ENCODE measurements at places on chromosomes 1 and 21.
A peak's percentile ranks its signal among the peaks of the same experiment; 100 is the strongest.

DNA sequence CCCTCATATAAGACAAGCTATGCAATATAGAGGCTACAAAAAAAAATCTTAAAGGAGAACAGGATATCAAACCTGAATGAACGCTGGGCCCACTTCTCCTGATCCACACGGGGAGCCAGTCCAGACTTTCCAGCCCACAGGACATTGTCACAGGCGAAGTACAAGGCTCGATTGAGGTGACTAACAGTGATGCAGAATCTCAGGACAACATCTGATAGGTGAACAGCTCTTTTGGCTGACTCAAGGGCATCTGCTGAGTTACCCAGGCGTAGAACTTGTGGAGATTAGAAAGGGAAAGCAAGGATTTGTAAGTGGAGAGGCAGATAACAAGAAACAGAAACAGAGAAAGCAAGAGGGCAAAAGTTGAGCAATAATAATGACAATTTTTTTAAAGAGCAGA is 1.8 kb downstream of the PEX11B start:
- no peak for DNase-seq

- no peak for DNase-seq
These were observed 5.8 kb downstream of the WNT3A start for GRCh38 chr1:228012555-228012954.

DNA sequence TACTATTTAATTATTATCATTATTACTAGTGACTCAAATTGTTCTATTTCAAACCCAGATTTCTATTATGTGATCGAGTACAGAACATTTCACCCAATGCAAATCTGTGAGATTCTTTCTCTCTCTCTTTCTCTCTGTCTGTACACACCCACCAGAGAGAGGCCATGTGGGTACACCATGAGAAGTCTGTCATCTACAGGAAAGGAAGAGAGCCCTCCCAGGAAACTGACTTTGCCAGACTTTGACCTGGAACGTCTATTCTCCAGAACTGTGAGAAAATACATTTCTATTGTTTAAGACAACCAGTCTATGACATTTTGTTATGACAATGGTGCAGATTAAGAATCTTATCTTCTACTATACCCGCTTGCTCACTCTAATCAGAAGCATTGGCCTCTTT is 1091.6 kb downstream of the TTLL7 start:
- no peak for DNase-seq

DNA sequence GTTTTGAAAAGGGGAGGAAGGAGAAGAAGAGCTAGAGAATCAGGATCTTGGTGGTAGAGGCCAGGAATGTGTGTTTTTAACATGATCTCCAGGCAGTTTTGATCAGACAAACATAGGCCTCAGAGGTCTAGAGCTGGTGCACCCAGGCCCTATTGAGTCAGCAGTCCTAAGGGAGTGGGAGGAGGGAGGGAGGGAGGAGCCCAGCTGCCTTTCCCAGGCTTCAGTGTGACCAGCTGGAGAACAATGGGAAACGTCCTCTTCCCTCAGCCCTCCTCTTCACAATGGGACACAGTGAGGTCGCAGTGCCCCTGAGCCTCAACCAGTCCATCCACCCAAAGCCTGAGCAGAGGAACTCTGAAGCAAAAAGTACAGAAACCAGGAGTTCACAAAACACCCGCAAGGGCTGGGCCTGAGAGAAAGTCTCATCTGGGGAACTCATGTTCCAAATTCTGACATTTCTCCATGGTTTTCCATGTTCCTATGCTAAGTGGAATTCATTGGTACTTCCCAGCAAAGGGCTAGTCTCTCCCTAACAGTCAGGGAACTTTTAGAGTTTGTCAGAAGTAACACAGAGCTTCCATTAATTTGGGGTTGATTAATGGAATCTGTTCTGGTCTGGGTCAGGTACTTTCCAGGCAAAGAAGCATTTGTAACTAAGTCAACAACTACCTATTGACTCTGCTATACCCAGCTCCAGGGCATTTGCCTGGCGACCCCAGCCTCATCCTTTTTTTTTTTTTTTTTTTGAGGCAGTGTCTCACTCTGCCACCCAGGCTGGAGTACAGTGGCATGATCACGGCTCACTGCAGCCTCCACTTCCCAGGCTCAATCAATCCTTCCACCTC is 37.5 kb downstream of the ELAPOR1 start:
- peak; percentile 74 for DNase-seq

GRCh38 chr1:89484092-89485038 is 40.3 kb upstream of the LRRC8B start:
- DNase-seq: no peak

GRCh38 chr21:42892582-42892930 is 553 bp upstream of the NDUFV3 start:
- no peak for DNase-seq

- DNase-seq: no peak
These were observed at the start of gene GABRD for GRCh38 chr1:2019172-2019543. Gene GABRD, plus strand, starts transcription at chr1:2019345. Its CDS starts 79 bp downstream, at chr1:2019424.

- DNase-seq: no peak
These were observed 48.6 kb downstream of the CNN3 start for GRCh38 chr1:94878329-94878728.

DNA sequence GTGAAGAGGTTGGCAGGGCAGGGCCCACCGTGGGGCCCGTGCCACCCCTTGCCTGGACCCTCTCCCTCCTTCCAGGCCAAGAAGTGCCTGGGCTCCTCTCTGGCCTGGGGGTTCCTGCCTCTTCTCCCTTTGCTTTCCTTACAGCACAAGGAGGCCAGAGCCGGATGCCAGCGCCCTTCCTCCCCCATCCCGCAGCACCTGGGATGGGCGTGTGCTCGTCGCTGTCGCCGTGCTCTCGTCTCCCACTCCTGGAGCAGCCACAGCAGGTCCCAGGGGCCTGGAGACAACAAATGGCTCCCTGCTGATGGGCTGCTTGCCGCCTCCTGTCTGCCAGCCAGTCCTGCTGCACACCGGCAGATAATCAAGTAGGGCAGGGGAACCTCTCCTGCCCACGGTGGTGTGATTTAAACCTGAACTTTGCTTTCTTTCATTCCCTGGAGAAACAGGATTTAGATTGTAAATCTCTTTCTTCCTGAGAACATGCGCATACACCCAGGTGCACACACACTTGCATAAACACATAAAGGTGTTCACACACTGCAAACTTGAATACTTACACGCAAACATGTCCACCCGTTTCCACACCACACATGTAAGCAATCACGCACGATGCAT is 50.8 kb upstream of the POU3F1 start:
- DNase-seq: peak; percentile 66

Measured in NCI-H510A treated with DMSO at 0.1 percent for 48 hours (cell line).